ENCODE measurements at places on chromosomes 6 and 20.

GRCh38 chr6:17927705-17928104, 59.7 kb downstream of the KIF13A start:
- no peak for DNase-seq

DNA sequence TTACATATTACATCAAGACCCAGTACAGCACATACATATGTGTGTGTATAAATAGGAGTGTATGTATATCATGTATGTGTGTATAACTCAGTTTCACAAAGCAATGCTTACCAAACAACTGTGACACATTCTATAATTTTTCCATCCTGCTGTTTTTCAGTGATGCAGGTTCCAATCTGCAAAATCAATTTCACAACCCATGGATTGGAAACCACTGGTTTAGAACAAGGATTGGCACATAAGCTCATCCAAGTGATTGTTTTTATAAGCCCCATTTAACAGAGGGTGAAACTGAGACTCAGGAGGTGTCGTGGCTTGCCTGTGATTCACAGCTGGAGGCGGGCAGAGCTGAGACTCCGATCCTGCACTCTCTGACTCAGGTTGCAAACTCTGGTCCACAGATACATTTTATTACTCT, 158.2 kb downstream of the ZMYND8 start:
- DNase-seq: no peak

GRCh38 chr6:14036911-14037310, 80.7 kb upstream of the CD83 start:
- DNase-seq: no peak

DNA sequence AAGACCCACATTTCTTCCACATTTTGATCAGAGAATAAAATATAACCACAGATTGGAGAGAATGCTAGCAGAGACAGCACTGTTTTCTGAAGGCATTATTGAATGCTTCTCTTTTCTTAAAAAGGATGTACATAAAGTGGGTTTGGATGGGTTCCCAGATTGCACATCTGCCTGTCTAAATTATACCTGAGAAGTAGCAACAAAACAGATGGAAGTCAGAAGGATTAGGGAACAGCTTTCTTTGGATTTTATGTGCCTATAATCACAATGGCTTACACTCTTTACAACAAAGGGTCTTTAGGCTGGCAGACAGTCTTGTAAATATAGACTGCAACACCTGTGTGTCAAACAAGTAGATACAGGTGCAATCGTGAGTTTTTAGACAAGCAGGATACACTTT, 622.2 kb upstream of the MANEA start:
- DNase-seq: no peak

GRCh38 chr6:31737991-31738979, 1.5 kb upstream of the MSH5 start:
- DNase-seq: peak; percentile 47

GRCh38 chr6:118921084-118921483, 13.9 kb downstream of the MCM9 start:
- DNase-seq: no peak

Data from GM06990 (cell line).